Activated CD8-positive, alpha-beta memory T cell treated with anti-CD3 and anti-CD28 coated beads, Interleukin-2, amount 10 ng/mL, durations not matched to agents 7 days and 5 days (primary cell): ENCODE measurements at places on chromosomes 6 and 20.

DNA sequence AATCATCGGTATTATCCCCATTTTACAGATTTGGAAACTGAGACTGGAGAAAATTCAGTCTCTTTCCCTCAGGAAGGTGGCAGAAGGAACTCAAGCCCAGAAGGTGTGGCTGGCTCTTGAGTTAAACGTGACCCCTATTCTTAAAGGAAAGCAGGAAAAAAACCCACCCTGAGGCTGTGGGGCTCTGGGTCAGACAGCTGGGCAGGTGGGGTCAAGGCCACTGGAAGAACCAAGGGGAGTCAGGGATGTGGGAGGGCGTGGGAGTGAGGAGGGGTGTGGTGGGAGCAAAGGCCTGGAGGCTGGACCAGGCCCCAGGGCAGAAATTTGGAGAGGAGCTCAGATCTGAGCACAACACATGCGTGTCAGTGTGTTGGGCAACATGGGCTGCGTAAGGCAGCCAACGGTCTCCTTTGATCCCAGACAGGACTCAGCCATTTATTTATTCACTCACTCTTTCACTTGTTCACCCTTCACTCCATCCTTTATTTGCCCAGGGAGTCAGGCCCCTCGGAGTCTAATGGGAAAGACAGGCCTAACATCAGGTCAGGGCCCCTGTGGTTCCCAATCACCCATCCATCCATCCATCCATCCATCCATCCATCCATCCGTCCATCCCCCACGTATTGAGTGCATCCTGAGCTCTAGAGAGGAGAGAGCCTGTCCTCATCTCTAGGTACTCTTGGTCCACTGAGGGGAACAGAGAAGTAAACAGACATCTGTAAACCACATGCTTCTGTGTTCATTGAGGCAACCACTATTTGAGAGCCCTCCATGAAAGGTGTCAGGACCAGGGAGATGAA is 165.0 kb downstream of the VEGFA start:
- DNase-seq, result no peak

GRCh38 chr6:21173678-21174077 is 419.9 kb upstream of the SOX4 start:
- DNase-seq, result no peak

GRCh38 chr20:571754-572441 is 28.3 kb upstream of the CSNK2A1 start:
- no peak for DNase-seq

GRCh38 chr20:8170921-8171320 is 38.9 kb downstream of the PLCB1 start:
- DNase-seq, result no peak

DNA sequence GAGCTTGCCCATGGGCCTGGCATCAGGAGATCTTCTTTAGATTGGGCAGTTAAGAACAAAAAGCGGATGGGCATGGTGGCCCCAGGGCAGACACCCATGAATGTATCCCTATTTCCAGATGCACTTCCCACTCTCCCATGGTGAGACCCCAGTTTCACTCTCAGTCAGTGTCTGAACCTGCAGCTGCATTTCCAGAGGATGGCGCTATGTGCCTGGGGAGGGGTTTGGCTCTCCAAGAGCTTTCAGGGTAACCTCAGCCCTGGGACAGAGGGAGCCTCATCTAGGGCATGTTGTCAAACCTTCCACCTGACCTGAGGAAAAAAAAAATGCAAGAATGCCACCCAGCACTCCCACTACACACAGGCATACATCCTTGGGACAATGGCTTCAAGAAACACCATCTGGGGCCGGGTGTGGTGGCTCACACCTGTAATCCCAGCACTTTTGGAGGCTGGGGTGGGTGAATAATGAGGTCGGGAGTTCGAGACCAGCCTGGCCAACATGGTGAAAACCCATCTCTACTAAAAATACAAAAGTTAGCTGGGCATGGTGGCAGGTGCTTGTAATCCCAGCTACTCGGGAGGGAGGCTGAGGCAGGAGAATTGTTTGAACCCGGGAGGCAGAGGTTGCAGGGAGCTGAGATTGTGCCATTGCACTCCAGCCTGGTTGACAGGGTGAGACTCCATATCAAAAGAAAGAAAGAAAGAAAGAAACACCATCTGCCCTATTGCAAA is 1.9 kb downstream of the CST9L start:
- no peak for DNase-seq

DNA sequence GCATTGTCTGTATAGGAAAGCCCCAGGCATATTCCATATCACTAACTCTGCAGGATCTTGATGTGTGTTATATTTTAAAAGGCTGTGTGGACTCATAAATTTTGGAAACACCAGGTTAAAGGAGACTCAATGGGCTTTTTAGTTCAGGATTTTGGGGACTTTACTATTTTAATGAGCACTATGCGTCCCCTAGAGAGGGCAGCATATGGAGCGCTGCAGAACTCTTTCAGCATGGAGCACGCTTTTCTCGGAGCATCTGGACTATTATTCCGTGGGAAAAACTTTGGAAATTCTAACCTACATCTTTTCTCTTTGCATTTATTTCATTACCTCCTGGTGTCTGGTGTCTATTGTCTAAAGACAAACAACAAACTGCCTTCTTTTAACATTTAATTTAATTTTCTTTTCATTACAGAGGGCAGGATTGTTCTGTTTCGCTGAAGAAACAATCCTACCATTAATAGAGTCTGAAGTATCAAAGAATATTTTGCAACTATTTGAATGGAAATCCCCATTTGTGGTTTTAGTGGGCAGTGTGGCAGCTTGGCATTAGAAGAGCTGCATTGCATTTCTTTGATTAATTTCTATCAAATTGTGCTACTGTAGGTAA is 399.9 kb upstream of the HSF2 start:
- DNase-seq, result no peak

DNA sequence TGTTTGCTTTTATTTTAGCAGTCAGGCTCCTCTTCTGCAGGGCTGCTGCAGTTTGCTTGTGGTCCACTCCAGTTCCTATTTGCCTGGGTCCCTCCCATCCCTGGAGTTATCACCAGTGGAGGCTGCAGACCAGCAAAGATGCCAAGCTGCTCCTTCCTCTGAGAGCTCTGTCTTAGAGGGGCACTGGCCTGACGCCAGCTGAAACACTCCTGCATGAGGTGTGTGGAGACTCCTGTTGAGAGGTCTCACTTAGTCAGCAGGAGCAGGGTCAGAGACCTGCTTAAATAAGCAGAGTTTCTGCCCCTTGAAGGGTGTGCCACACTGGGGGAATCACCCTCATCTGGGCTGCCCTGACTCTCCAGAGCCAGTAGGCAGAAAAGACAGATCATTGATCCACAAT is 16.2 kb upstream of the WFDC8 start:
- DNase-seq, result no peak
